ENCODE measurements at places on chromosomes 11 and 22.

DNA sequence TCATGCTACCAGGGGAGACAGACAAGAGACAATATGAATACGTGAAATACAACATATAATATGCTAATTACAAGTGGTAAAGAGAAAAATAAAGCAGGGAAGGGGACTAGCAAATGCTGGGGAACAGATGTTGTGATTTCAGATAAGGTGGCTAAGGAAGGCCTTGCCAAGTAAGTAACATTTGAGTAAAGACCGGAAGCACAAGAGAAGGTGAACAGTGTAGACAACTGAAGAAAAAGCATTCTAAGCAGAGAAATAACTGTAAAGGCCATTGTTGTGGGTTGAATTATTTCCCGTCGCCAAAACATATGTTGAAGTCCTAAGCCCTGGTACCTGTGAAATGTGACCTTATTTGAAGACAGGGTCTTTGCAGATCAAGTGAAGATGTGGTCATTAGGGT, 63.7 kb upstream of the EED start:
- DNase-seq = no peak

DNA sequence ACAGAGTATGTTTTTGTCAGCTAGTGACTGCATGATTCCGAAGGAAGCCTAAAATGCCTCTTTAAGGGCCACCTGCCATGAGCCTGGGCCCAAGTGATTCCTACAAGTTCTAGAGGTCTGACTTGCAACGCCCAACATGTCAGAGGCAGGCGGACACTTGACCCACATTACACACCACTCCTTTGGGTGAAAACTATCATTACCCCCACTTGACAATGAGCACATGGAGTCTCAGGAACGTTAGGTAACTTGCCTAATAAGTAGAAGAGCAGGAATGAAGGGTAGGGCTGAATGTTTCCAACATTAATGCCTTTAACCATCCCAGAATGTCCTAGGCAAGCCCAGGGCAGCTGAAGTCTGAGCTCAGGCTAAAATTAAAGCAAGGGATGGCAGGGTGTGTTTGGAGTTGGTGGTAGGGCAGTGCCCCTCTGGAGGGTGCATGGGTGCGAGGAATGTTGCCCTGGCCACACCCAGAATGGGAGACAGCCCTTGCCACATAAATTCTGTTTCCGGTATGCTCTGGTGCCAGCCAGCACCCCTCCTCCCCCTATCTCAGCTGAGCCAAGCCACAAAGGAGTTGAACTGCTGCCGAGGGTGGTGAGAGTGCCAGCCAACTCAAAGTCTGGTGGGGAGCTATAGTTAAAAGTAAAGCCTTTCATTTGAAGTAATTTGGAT, 2.5 kb downstream of the PLAAT2 start:
- no peak for DNase-seq

DNA sequence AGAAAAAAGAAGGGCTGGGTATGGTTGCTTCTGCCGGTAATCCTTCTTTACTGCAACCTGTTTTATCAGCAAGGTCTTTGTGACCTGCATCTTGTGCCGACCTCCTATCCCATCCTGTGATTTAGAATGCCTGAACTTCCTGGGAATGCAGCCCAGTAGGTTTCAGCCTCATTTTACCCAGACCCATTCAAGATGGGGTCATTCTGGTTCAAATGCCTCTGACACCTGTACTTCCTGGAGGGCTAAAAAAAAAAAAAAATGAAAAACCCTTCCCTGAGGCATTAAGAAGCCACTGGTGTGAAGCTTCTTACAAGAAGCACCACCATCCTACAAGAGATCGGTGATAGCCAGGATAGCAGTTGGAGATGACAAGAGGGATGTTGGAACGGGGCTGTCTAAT, 54.6 kb upstream of the TREH start:
- no peak for DNase-seq

DNA sequence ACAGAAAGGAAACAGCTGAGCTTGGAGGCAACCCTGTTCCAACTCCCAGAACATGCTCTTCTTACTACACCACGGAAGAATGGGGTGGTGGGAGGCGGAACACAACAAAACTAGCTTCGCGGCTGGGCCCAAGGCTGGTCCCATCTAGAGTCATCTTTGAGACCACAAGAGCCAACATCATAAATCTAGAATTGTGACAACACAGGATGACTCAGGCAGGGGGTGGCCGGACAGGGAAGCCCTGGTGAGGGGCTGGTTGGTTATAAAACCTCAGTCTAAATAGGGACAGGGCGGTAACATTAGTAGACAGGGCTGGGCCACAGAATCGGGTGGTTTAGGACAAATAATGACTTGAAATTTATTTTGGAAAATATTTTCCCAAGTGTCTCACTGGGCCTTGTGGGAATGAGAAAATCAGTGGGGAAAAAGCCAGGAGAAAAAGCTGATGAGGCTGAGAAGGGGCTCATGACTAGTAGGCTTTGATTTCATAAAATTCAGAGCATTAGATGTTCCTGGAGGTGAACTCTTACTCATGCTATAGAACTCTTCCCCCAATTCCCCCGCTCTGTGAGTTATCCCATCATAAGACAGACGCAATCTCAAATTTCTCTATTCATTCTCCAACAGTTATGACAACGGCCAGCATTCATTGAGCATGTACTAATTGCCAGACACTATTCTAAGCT, 151.8 kb upstream of the TIMP3 start:
- DNase-seq = no peak

- DNase-seq = no peak
Observed at GRCh38 chr22:41975299-41976069, 6.2 kb downstream of the SEPTIN3 start.

GRCh38 chr11:312092-312816, 1.6 kb upstream of the IFITM1 start:
- DNase-seq = no peak

- no peak for DNase-seq
Observed at GRCh38 chr22:26711205-26711963, 54.0 kb downstream of the MIAT start.

DNA sequence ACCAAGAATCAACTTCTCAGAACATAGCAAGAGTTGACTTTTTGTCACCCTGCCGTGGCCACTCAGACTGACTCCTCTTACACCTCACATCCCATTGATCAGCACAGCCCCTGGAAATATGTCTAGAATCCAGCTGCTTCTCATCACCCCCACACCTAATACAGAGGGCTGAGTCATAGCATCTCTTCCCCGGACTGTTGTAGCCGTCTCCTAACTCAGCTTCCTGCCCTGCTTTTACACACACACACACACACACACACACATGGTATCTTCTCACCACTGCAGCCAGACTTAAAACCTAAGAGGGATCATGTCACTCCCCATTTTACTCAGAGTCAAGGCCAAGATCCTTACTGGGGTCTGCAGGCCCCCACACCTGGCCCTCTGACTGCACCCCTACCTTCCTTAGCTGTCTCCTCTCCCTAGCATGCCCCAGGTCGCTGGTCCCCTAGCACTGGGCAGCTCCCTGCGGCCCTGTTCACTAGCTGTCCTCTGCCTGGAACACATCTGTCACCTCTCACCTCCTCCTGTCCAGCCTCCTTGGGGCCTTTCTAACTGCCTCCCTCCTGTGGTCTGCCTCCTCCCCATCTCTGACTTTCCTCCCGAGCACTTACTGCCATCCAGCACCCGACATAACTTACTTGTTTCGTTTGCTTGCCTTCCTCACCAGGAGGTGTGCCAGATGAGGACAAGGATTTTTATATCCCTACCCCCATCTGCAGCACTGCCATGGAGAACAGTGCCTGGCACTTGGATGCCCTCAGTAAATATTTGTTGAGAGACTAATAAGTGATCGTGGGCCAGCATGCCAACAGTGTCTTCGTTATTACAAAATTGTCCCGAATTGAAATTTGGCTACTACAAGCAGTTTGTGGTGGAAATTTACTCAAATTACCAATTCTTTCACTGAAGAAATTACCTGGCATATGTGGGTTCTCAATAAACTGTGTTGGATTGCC, 61.9 kb downstream of the BMAL1 start:
- DNase-seq = peak; percentile 36

GRCh38 chr11:72683782-72684200, 9.6 kb upstream of the PDE2A start:
- DNase-seq = peak; percentile 54

DNA sequence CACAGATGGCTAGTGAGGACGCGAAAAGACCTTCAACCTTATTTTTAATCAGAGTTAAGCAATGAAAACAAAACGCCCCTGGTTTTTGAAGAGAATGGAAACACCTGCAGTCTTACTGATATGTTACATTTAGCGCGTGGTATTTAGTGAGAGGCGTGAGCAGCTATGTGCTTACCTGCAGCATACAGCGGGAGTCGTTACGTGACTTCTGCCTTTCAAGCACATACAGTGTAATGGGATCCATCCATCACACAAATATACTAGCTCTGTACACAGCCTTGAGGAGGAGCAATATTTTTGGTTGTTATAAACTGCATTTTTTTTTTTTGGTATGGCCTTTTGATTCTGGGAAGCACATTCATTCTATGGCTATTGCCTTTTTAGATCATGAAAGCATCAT, 5.5 kb downstream of the KRTAP5-2 start:
- no peak for DNase-seq

- DNase-seq = no peak
Observed at GRCh38 chr11:1755692-1756561, 5.5 kb upstream of the IFITM10 start.

GRCh38 chr22:42313204-42313603, 42.8 kb upstream of the TCF20 start:
- no peak for DNase-seq

DNA sequence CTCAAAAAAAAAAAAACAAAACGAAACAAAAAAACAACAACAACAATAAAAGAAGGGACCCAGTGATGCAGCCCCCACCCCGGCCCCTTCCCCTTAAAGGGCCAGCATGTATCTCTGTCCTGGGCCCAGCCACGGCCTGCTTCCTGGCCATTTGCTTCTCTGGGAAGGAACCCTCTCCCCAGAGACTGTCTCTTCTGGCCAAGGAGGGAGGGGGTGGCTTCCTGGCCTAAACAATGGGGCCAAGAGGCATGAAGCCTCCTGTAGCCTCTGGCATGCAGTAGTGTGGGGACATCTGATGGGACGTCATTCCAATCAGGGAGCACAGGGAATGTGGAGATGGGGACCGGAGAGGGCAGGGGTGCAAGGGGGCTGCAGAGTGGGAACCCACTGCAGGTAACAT, 25.5 kb upstream of the PDGFB start:
- no peak for DNase-seq

DNA sequence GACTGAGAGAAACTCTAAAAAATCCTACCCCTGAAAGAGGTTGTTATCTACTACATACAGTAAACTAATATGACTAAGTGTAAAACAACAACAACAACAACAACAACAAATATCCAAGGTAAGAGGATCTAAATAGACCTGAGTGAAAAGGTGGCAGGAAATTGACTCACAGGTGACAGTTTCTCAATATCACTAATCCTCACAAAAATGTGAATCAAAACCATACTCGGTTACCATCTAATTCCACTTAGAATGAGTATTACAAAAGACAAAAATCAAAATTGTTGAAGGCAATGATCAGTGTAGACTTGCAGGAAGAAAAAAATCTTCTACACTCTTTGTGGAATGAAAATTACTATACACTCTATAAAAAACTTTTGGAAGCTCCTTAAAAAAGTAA, 17.5 kb downstream of the RGL4 start:
- DNase-seq = no peak

DNA sequence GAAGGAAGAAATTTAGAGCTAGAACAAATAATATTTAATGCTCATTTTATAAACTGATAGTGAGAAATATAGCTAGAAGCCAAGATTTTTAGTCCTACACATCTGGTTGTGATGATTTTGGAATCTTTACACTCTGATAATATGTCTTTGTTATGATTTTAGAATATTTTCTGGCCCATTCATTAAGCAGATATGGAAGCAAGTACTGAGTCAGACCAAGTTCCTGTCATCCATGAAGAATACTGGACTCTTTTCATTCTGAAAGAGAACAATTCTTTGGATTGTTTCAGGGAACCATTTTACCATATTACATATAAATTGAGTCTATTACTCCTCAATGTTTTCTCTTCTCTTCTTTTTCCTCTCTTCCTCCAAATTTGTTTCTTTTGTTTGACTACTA, 227.4 kb downstream of the TMEM135 start:
- no peak for DNase-seq

DNA sequence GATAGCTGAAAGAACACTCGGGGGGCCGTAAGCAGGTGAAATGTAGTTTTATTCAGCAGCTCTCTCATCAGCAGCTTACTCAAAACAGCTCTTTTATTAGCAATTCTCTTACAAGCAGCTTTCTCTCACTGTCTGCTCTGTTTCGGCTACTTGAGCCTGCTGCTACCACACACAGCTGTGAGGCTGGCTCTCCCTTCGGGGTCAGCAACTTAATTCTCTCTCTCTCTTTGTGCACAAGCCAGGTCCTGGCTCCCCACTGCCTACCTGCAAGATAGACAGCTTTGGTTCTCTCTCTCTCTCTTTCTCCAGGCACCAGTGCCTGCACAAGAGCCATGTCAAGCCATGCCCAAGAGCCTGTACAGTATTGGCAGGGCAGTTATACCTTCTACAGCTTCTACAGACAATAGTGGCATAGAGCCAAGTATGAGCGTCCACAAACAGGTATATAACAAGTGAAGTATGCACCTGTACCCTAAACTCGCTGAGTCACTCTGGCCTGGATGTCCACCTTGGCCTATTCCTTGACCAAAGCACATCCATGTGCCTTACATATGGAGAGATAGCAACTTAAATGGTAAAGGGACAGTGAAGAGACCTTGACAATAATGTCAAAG, 110.8 kb downstream of the MTNR1B start:
- no peak for DNase-seq

DNA sequence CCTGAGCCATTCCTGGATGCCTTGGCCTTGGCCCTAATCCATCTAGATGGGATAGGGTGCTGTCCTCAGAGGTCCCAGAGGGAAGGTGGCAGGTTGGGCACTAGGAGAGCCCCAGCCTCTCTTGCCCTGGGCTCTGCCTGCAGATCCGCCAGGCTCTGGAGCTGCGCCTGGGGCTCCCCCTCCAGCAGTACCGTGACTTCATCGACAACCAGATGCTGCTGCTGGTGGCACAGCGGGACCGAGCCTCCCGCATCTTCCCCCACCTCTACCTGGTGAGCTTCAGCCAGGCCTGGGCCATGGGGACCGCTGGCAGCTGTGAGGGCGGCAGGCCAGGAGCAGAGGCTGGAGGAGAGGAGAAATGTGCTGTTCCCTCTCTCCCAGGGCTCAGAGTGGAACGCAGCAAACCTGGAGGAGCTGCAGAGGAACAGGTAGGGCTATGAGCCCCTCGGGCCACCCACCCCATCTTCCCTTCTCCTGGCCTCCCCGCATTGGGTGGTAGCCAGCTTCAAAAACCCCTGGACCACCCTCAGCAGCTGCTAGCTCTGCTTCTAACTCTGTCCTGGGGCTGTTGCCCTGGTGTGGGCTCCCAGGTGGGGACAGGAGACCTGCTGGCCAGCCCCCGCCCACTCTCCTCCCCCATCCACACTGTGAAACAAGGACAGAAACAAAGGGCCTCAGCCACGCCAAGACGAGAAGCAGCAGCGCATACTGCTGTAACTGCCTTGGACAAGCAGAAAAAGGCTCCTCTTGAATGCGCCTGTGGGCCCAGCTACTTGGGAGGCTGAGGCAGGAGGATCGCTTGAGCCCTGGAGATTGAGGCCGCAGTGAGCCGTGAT, 4.9 kb downstream of the SSH3 start:
- DNase-seq = no peak

- peak; percentile 95 for DNase-seq
Observed at GRCh38 chr11:2092956-2093412, 46.2 kb downstream of the IGF2 start.

GRCh38 chr11:79512706-79513469, 72.1 kb upstream of the TENM4 start:
- DNase-seq = no peak

Data from SJCRH30 (cell line).